ENCODE measurements at places on chromosomes 3 and 15.
A peak's percentile ranks its signal among the peaks of the same experiment; 100 is the strongest.

DNA sequence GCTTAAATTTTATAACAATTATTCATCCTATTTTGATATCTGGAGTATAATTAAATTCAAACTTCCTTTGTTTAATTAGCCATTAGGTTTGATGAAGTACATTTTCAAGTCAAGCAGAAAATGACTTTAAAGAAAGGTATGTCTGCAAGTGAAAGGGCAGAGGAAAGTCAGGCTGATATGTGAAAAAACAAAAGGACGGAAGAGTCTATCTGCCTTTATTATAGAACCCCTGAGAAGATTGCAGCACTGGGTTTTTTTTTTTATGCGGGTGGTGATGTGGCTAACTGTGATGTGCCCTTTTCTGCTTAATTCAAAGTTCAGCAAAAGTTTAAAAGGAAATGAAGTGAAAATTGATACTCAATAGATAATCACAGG lies 83.2 kb downstream of the COL8A1 start:
- no peak for DNase-seq

DNA sequence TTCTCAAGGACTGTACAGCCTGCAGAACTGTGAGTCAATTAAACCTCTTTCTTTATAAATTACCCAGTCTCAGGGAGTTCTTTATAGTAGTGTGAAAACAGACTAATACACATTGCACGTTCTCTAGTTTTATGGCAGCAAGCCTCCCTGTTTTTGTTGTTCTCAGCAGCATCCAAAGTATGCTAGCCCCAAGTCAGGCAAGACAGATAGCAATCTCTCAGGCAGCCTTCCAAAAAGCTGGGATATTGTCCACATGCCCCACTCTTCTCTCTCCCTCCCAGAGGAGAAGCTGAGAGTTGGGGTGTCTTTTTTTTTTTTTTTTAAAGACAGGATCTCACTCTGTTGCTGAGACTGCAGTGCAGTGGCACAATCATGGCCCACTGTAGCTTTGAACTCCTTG lies 130.6 kb downstream of the ISL2 start:
- DNase-seq: no peak

GRCh38 chr3:11549580-11550140 lies 94.1 kb downstream of the VGLL4 start:
- DNase-seq: no peak

- no peak for DNase-seq
These were observed 28.8 kb downstream of the ARRDC4 start for GRCh38 chr15:97989299-97989698.

DNA sequence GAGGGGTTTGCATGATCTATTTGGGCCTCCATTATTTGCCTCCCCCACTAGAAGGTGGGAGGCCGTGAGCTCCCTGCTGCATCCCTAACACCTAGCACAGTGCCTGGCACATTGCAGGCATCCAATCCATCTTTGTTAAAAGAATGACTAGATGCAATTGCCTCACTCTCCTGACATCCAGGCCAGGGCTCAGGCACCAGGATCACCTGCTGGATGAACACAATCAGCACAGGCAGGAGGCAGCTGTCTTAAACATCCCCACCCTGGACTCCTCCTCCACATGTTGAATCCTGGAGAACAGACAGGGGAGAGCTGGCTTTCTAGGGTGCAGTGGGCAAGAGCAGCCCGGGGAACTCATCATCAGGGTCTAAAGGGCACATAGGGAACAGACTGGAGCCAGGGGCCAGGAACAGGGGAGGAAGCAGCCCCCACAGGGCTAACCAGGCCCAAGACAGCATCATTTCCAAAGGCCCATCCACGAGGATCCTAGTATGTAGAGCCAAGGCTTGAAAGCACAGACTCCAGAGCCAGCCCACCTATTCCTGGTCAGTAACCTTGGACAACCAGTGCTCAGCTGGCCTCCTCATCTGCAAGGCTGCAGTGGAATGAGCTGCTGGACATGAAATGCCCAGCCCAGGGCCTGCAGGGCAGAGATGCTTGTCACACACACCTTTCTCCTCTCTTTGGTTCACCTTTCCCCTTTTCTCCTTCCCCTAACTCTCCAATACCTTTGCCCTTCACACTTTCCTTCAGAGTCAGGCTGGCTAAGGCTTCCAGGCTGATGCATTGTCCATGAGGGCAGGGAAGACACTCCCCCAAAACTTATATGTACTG lies 254.4 kb upstream of the TLE3 start:
- peak; percentile 14 for DNase-seq

DNA sequence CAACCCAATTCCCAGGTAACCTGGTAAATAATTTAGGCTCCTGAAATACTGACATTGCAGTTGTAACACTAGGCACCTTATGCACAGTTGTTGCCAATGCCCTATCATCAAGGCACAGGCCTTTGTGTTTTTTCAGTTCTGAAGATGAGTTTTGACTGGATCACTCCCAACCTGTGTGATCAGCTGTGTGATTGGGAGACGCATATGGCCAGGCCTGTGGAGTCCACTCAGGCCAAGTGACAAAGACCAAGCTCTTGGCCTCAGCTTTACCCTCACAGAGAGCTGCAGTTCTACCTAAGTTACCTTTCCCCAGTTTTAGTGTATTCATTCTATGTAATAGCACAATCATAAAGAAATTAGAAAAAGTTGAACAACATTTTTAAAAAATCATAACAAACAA lies 19.2 kb upstream of the AQP9 start:
- DNase-seq: no peak
